ENCODE measurements at places on chromosomes 1 and 21.

- no peak for DNase-seq
Measured at GRCh38 chr1:53134042-53134485, 8.4 kb downstream of the SLC1A7 start.

DNA sequence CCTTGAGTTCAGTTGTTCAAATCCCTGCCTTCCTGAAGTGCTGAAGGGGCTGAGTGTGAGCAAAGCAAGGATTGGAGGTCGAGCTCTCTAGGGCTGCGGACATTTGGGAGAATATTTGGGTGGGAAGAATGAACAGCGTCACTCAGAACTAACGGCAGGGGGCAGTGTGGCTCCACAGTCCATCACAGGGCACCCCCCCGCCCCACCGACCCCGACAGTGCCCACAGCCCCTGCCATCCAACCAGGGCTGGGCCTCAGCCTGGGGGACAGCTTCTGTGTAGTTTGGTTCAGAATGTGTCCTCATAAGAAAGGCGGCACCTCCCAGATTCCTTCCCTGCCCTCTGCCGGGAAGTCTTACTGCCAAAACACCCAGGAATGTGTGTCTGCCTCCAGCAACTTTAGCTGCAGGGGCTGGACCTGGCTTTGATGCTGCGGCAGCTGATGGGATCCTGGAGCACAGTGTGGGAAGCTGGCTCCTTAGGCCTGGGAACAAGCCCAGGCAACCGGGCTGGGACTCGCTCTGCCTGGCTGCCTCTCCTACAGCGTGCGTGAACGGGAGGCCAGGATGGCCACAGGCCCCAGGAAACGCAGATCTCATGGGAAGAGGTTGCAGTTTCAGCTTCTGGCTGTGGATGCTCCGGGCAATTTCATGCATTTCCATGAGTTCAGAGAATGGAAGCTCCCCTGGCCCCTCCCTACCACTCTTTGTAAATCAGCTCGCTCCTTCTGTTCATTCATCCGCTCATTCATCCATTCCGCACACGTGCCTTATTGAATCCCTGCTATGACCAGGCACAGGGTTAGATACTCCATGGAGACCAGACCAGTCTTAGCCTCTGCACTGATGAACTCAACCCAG, 104.9 kb upstream of the TMPRSS2 start:
- peak; percentile 43 for DNase-seq

DNA sequence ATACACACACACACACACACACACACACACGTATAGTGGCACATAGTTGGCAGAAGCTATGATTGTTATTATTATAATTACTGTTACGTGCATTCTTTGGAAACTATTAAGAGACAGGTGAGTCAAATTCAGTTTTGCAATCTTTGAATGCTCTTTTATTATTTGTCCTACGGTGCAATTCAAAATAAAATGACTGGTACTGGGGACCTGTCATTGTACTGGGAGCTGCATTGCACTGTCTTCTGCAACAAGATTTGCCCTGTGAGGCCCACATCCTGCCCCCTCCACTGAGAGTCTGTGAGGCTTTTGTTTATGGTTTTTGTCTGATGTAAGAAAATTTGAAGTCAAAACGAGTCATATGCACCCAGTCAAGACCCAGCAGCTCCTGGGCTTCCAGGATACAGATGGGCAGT, 1.9 kb downstream of the LY9 start:
- no peak for DNase-seq

GRCh38 chr21:36964398-36964797, 2.1 kb downstream of the HLCS start:
- no peak for DNase-seq

GRCh38 chr1:212733109-212733508, 33.5 kb upstream of the BATF3 start:
- DNase-seq: no peak

DNA sequence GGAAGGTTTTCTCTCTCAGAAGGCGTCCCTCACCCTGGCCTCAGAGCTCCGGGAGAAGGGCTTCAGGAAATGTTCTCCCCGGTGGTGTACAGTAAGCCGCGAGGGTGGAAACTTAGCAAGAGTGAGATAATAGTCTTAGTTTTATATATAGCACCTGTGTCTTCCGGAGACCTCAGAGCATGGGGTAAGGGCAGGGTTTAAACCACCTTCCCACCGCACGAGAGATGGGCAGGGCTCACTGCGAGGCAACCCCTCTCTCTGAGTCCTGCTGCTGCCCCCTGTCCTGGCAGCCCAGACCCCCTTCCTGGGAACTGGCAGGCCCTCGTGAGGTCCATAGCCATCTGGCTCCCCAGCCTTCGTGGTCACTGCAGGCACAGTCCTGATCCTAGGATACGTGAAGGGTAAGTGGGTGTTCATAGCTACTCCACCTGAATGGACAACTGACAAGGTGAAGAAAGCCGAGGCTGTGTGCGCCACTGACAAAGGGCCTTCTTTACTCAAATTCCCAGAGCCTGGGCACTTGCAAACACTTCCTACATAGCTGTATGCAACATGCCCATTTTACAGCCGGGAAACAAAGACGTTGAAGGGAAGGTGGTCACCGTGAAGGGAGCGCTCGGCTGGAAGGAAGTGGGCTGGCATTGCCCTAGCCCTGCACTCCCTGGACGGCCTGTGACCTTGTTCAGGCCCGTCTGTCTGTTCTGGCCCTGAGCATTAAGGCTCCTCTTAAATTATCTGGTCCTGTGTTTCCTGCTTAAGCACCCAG, 26.9 kb downstream of the ITPKB start:
- no peak for DNase-seq

GRCh38 chr1:9293241-9293532, 493 bp downstream of the SPSB1 start:
- DNase-seq: no peak

GRCh38 chr1:34974626-34975025, 10.5 kb downstream of the TMEM35B start:
- DNase-seq: no peak

DNA sequence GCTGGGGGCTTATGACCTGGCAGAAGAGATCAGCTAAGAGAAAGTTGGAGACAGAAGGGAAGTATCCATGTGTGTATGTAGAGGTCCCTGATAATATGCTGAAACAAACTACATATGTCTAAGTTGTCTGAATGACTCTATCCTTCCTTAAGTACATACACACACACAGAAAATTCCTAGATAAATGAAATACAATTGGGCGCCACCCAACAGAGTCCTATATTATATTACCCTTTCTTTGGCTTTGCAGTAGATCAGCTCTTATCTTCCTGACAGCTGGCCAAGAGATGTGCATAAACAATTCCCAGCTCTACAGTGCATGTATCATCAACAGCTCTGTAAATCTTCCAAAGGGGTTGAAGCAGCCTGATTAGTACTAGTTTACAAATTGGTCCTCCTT, 40.1 kb downstream of the SORT1 start:
- peak; percentile 31 for DNase-seq

DNA sequence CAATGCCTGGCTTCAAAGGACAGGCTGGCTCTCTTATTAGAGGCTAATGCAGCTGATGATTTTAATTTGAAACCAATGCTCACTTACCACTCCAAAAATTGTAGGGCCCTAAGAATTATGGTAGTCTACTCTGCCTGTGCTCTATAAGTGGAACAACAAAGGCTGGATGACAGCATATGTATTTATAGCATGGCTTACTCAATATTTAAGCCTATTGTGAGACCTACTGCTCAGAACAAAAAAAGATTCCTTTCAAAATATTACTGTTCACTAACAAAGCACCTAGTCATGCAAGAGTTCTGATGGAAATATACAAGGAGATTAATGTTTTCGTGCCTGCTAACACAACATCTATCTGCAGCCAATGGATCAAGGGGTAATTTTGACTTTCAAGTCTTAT, 73.8 kb upstream of the DUSP10 start:
- DNase-seq: no peak

GRCh38 chr1:176811511-176812288, 348.7 kb downstream of the PAPPA2 start:
- no peak for DNase-seq

DNA sequence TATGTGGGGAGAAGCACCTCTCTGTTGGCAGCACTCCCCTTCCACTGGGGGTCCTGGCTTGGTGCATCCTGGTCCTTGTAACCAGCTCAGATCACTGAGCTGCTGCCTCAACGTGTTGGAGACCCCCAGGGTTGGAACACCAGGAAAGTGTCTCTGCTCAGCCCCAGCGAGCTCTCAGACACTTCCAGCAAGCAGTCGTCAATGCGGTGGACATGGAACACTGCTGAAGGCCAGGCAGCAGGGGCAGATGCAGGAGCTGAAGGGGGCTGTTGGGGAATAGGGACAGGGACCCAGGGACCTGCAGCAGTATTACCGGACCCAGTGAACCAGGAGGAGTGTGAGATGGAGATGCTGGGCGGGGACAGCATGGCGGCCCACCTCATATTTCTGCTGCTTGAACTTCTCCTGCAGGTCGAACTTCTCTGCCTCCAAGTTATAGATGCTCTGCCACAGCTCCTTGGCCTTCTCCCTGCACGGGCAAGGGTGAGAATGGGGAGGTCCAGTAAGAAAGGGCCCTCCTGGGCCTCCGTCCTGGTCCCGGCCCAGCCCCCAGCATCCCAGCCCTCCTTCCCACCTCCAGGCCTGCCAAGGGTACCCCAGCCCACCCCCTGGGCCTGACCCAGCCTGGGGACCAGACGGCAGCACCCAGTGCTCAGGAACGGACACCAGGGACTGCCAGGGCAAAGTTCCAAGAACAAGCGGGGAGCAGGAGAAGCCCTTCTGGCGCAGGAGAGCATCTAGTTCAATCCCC, 16.4 kb downstream of the TNNT2 start:
- no peak for DNase-seq

DNA sequence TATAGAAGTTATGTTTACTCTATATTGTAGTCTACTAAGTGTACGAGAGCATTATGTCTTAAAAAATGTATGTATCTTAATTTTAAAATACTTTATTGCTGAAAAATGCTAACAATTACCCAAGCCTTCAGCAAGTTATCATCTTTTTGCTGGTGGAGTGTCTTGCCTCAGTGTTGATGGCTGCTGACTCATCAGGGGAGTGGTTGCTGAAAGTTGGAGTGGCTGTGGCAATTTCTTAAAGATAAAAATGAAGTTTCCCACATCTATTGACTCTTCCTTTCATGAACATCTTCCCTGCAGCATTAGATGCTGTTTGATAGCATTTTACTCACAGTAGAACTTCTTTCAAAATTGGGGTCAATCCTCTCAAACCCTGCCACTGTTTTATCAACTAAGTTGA, 95.8 kb downstream of the CDC7 start:
- no peak for DNase-seq

GRCh38 chr21:45033791-45034555, 40.4 kb upstream of the ADARB1 start:
- DNase-seq: no peak

- no peak for DNase-seq
Measured at GRCh38 chr1:20115479-20115878, 3.9 kb downstream of the PLA2G2D start.

DNA sequence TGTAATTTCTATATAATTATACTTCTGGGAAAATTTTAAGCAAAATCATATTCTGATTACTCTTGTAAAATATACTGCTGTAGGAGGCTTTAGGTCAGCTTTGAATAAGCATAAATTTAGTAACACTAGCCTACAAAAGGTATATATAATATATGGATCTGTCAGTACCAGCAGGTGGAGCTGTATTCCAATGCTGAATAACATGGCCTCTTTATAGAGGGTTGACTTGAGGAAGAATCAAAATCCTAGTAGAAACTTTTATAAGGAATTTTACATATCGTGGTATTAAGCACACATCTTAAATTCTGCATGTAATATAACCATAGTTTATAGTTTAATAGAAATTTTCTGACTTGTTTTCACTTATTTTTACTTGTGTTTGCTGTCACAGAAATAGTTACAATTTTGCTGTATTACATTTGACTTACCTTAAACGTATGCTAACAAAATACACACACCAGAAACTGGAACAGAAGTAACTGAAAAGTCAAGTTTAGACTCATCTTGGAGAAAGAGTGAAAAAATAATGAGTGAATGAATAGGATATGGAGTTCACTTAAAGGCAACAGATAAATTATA, 79.3 kb downstream of the HMCN1 start:
- peak; percentile 46 for DNase-seq

DNA sequence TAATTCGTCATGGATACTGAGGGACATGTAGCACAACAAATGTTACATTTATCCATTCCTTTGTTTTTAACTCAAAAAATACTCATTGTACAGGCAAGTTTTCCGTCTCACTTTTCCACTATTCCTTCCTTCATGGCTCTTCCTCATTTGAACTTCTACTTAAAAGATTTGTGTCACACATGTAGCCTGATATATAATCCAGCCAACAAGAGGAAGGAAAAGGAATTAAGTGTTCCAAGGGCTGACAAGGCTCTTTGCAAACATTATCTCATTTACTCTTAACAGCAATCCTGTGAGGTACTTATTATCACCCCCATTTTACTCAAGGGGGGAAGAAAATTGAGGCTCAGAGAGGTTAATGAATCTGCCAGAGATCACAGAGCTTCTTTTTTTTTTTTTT, 22.9 kb downstream of the CD244 start:
- no peak for DNase-seq

GRCh38 chr1:49526672-49527071, 497.1 kb downstream of the AGBL4 start:
- DNase-seq: no peak

- DNase-seq: peak; percentile 36
Measured at GRCh38 chr1:100868364-100868995, 26.2 kb downstream of the EXTL2 start.

All from NCI-H524 (cell line).